ENCODE measurements at places on chromosomes 13 and 19.

DNA sequence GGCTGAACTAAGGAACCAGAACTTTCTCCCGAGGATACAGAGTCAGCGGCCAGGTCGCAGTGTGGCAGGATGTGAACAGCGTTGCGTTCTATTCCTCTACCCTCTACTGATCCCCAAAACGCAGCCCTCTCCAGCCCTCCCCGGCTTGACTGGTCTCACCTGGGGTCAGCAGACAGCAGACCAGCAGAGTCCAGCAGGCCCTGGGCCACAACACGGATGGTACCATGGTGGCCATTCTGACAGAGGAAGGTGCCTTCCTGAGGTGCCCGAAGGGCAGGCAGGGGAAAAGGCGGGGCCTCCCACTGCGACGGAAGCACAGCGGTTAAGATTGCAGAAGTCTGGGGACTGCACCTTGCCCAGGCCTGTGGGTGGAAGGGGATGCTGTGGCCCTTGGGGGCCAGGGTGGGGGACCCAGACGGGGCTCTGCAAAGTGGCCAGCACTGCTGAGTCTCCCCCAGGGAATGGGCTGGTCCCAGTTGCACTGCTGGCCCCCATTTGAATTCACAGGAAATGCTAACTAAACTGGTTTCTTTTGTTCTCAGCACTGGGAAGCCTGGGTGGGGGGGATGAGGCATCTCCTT lies at the start of gene ICAM3:
Gene ICAM3, minus strand, starts transcription at position 245 of the 581 bp plus-strand sequence. Its CDS starts 10 bp downstream, at position 235.
- peak; percentile 43 for DNase-seq

DNA sequence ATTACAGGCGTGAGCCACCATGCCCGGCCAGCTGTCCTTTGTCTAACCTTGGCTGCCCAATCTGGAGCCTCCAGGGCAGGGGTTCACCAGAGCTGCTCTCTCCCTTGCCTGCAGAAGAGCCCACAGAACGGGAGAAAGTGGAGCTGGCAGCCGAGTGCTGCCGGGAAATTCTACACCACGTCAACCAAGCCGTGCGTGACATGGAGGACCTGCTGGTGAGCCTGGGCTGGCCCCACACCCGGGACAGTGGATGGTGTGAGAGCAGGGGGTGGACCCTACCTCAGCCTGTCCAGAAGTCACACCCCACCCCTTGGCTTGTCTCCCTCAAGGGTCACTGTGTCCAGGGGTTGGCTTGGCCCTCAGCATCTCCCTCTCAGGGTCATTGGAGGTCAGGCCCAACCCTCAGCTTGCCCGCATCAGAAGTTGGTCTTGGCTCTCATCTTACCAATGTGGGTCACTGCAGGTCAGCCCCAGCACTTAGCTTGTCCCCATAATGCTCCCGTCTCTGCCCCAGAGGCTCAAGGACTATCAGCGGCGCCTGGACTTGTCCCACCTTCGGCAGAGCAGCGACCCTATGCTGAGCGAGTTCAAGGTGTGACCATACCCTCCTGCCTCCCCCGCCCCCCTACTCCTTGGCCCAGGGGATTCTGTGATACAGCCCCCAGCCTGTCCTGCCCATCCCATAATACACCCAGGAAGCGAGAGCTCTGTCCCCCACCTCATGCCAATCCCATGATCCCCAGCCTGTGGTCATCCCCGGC lies 20.4 kb downstream of the ARHGEF1 start:
- DNase-seq = no peak

DNA sequence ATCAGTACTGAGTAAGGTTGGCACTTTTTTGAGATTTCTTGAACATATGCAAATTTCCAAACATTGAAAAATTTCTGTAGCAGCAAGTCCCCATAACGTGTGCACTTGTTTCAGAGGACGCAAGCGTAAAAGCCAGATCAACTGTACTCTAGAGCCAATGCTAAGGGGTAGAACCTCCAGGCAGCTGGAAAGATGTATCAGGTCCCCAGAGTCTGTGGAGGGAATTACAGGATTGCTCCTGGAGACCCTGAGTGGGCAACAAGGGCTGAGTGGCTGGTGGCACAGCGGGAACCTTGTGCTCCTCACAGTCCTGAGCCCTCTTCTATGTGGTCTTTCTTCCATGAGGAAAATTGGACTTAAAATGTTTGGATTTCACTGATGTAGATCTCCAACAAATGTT lies 53.9 kb upstream of the AMER2 start:
- no peak for DNase-seq

GRCh38 chr13:47474839-47475238 lies 526.2 kb downstream of the SUCLA2 start:
- no peak for DNase-seq

DNA sequence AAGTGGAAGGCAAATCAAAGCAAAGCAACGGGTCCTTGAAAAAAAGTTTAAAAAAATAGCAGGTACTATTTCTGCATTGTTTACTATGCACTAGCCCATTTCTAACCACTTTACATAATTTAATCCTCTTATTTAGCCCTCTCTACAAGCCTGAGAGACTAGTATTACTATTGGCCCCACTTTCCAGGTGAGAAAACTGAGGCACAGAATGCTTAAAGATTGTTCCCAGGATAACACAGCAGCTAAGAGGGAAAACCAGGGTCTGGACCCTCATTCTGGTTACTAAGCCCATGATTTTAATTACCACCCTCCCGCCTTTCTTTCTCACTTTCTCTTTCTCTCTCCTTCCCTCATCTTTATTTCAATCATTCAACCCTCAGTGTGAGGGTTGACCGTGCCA lies 5.7 kb downstream of the ZSWIM9 start:
- no peak for DNase-seq

DNA sequence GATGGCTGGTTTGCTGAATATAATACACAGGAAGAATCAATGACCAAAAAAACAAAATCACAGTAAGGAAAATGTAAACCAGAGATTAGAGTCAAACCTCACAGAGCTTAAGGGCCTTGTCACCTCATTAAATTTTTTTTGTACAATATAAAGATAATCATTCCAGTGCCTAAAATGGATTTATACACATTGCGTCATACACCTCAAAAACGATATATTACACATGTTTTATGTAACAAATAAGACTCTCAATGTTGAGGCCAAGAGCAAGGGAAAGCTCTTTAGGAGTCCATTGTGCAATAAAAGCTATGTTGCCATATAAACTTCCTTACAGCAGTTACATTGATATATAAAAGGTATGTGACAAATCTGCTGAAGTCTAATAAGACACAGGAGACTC lies 856.7 kb upstream of the SLITRK1 start:
- DNase-seq = no peak
